Stimulated activated CD4-positive, alpha-beta T cell treated with anti-CD3 and anti-CD28 coated beads, TNF-alpha, amount 100 ng/mL, for 4 hours (primary cell): ENCODE measurements at places on chromosomes 5 and 9.

GRCh38 chr5:97501965-97502305 is 318.9 kb upstream of the RIOK2 start:
- DNase-seq = no peak

GRCh38 chr9:126705767-126706697 is 92.3 kb downstream of the LMX1B start:
- peak; percentile 63 for DNase-seq

DNA sequence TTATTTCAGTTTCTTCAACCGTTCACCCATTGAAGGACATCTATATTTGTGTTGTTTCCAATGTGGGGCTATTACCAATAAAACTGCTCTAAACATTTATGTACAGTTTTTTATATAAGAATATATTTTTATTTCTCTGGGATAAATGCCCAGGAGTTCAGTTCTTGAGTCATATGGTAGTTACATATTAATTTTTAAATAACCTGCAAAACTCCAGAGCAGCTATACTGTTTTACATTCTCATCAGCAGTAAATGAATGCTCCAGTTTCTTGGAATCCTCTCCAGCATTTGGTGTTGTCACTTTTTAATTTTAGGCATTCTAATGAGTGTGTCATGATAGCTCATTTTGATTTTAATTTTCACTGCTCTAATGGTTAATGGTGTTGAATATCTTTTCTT is 36.2 kb downstream of the CDK7 start:
- no peak for DNase-seq

GRCh38 chr5:79172269-79172668 is 60.7 kb downstream of the BHMT start:
- no peak for DNase-seq

DNA sequence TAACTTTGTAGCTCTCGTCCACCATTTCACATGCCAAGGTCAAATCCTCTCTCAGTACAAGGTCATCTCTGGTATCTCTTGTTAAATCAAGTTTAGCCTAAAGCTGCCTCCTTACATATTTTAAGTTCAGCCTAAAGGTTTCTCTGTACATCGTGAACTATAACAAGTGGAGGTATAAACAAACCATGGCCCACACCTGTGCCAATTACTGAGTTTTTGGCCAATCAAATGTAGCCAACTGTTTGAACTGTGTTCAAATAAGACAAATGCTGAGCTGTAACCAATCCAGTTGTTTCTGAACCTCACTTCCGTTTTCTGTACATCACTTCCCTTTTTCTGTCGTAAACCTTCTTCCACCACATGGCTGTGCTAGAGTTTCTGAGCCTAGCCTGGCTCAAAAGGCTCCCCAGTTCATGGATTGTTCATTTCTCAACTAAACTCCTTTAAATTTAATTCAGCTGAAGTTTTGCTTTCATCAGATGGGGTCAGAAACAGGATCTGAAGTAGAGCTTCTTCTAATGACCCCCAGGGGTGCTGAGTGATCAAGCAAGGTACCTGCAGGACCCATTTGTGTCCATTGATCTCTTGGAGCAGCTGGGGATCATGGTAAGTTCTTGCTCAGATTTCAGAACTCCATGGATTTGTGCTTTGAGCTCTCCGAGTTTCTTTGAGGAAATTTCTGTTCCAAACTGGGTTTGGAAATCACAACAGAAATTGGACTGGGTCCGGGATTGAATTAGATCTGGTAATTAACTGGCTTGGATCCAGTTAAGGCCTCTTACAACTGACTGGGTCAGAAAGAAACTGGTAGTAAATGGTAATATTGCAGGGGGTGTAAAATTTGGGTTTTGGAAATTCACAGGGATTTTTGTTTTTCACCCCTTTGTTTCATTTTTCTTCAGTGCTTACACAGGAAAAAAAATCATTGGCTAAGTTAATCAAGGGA is 11.0 kb upstream of the NANS start:
- DNase-seq = no peak

- DNase-seq = no peak
Measured at GRCh38 chr5:4572311-4573100, 567.6 kb upstream of the ADAMTS16 start.

DNA sequence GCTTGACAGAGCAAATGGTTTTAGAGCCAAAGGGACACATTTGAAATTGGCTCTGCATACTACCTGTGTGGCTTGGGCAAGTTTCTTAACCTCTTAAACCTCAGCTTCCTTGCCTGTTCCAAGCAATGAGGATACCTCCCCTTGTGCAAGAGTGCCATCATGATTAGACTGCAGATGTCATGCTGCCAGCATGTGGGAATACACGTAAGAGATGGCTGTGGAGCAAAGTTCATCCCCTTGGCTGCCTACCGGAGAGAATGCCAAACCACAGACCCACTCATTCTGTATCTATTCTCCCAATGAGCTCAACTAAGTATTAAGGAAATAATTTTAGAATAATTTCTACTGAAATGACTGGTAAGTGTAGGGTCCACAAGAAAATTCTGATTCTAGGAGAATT is 101.3 kb downstream of the WDR41 start:
- DNase-seq = no peak

DNA sequence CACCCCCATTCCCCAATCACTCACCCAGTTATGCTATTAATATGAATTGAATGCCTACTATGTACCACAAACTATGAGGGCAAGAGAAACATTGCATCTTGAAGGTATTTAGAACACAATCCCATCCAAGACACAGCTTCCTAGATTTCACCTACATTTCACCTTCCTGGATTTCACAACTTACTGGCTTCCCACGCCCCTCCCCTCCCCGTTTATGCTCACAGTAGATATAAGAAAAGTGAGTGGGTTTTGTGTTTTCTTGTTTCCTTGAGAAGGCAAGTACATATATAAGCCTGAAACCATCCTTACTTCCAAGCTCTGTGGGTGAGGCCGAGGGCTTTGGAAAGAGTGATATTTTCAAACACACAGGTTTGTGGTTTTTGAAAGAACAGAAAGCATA is 465.0 kb downstream of the BNC2 start:
- no peak for DNase-seq

DNA sequence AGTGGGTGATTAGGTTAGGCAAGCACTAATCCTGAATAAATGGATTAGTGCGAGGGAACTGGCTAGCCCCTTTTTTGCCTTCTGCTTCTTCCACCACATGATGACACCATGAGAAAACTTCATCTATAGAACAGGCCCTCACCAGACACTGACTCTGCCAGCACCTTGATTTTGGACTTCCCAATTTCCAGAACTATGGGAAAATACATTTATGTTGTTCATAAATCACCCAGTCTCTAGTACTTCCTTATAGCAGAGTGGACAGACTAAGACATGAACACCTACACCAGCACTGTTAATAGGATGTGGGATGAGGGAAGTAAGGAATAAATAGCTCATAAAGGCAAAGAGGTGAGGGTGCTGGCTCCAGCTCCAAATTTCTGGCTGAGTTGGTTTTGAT is 1.4 kb downstream of the ZNF622 start:
- DNase-seq = no peak

DNA sequence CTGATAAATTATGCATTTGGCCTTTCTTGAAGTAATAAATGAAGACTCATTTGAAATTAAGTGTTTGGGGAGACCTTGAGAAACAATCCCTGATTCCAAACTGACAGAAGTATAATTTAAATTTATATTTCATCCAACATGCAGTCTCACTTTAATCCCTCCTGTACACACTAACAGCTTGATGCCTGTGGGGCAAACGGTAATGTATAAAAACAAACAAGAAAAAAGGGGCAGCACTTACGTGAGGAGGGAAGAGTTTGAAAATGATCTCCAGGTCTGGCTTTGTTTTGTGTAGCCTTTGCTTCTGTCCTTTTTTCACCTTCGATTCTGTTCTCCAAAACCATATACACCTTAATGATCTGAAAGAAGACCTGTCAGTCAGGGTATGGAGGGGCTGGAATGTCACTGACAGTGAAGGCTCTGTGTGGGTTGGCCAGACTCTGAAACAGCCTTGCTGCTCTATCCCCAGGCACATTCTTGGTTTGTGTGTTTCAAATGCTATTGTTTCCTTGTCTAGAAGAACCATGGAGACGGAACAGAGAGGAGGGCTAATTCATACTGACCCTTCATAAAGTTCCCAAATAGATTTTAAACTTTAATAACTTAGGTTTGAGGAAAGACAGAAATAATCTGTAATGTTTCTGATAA is 338.2 kb upstream of the WWC1 start:
- no peak for DNase-seq

DNA sequence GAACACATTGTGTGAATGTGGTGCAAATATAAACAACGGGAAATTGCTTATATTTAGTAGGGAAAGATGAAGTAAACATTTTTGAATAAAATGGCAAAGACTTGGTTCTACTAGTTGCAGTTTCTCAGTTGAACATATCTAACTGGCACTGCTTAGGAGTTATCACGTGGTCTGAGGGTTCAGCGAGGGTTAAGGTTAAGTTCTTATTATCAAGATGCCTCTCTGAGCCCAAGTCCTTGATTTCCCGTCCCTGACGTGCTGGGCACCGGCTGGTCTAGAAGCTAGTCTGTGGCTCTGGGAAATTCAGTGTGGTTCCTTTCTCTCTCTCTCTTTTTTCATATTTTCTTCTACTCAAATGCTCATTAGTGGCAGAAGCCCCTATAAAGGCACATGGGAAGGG is 81.6 kb upstream of the PITX1 start:
- DNase-seq = no peak

DNA sequence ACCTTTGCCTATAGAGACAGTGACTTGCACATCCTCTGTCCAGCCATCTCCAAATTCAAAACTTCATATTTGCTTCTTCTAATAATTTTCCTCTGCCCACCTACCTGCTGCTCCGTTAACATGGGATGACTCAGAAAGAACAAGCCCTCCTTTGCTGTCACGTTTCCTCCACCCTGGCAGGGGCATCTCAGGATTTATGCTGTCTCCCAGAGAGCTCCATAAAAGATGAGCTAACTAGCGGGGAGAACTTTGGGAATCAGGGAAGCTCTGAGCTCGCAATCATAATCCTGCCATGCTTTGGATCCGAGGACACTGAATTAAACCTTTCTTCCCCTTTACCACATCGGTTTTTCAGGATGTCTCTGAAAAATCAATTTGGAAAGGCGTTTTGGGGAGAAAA is 78.4 kb upstream of the FSTL4 start:
- no peak for DNase-seq

DNA sequence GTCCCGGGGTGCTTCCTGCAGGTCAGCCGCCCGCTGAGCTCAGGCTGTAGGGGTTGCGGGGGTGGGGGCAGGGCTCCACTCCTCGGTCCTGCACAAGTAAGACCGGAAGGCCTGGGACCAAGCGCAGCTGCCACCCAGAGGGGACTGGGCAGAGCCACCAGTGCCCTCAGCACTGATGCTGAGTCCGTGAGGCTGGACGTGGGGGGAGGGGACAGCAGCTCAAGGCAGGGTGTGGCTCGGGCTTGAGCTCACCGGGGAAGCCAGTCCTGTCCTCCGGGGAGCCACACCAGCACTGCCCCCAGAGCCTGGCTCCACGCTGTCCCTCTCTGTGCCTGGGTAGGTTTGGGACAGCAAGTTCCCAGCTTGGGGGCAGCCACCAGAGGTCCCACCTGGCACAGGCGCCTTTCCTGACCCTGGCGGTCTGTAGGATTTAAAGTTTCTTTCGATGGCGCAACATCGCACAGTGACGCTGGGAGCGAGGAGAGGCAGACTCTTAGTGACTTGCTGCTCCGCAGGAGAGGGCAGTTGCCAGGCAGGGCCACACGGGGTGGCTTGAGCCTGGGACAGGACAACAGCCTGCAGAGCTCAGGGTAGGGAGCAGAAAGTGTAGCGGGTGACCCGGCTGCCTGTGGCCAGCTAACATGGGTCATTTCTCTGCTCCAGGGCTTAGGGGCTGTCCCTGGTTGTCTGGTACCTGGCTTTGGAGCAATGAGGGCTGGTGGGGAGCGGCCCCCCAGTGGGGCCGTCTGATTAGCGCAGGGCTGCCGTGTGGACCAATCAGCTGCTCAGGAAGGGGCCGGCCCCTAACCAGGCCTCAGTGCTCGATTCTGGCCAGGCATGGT is 5.7 kb downstream of the LCN1 start:
- no peak for DNase-seq

GRCh38 chr5:95646569-95647431 is at the start of gene RFESD:
RFESD (plus strand) TSS chr5:95646777; CDS start chr5:95652272, 5,495 bp downstream.
- DNase-seq = peak; percentile 92

DNA sequence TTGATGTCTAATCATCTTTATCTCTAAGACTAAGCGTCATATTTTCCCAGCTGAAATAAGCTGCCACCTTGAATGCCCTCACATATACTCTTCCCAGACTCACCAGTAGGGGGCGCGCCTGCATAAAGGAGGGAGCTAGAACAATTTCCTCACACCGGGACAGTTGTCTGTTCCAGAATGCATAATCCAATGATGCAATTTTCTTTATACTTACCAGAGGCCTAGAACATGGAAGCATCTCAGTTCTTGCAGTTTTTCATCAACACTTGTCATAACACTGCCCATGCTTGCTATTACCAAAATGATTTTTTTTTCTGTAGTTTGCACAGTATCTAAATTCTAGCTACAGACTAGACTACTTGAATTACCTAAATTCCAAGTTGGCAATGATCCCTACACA is 203.9 kb downstream of the FRMD3 start:
- peak; percentile 29 for DNase-seq

- DNase-seq = no peak
Measured at GRCh38 chr9:111582888-111583287, 16.6 kb downstream of the PTGR1 start.

DNA sequence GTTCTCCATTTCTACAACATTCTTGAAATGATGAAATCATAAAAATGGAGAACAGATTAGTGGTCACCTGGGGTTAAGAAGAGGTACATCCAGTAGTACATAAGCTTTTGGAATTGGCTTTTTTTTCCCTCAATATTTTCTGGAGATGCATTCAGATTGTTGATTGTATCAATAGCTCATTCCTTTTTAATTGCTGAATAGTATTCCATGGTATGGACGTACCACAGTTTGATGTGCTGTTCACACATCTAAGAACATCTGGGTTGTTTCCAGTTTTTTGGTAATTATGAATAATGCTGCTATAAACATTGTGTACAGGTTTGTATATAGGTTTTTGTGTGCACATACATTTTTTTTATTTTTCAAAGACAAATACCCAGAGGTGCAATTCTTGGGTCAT is 130.0 kb downstream of the PPP2R2B start:
- no peak for DNase-seq

GRCh38 chr9:88536951-88537760 is 2.2 kb downstream of the NXNL2 start:
- no peak for DNase-seq

- no peak for DNase-seq
Measured at GRCh38 chr5:5767286-5767928, 344.9 kb downstream of the ICE1 start.

DNA sequence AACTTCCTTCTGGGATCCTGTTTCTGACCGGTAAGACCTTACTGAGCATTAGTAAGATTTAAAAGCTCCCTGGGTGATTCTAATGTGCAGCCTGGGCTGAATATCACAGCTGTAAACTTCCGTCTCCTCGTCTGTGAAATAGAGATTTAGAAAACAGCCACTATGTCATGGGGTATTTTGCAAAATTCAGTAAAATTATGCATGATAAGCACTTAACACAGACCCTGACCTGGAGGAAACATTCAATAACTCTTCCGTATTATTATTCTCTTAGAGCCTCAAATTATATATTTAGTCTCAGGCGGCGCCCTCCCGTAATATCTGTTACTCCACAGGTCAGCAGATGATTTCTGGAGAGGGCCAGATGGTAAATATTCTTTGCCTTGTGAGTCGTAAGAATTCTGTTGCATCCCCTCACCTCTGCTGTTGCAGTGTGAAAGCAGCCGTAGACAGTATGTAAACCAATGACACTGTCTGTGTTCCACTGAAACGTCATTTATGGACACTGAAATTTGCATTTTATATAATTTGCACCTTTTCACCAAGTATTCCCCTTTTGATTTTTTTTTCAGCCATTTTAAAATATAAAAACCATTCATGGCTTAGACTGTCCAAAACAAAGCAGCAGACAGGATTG is 39.2 kb upstream of the RARS1 start:
- DNase-seq = no peak
